ENCODE measurements at places on chromosomes 4 and X.

DNA sequence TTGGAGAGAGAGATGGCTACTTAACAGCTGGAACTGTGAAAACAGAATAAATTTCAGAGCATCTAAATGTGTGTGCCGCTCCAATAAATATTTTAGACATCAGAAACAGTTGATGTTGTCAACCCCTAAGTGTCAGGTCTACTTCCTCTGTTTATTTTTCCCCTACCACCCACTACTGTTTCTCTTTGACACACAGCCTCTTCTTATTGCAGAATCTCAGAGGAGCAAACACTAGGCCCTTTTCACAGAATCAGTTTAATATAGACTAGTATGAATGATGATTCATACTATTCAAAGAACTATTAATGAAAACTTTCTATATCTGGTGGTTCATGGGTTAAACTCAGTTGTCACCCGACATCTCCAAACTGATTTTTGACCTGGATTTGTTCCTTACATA is 33.9 kb downstream of the NAA11 start:
- DNase-seq: no peak

GRCh38 chrX:9503261-9503660 is 38.4 kb downstream of the TBL1X start:
- no peak for DNase-seq

DNA sequence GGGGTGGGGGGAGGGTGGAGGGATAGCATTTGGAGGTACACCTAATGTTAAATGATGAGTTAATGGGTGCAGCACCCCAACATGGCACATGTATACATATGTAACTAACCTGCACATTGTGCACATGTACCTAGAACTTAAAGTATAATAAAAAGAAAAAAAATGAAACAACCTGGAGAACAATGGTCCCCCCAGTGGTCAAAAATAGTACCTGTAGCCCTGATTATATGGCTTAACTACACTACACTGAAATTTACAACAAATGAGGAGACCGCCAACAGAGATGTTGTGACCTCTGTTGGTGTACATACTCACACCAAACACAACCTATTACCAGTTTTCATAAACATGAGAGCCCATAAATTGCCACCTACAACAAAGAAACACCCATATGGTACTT is 7.3 kb upstream of the MAGEE1 start:
- no peak for DNase-seq

- DNase-seq: peak; percentile 70
These were observed 109.1 kb downstream of the GPAT3 start for GRCh38 chr4:83644677-83645659.
